CD4-positive, alpha-beta T cell treated with Interleukin-6 at 100 ng/mL for 8 hours (primary cell): ENCODE measurements at places on chromosomes 4 and X.

DNA sequence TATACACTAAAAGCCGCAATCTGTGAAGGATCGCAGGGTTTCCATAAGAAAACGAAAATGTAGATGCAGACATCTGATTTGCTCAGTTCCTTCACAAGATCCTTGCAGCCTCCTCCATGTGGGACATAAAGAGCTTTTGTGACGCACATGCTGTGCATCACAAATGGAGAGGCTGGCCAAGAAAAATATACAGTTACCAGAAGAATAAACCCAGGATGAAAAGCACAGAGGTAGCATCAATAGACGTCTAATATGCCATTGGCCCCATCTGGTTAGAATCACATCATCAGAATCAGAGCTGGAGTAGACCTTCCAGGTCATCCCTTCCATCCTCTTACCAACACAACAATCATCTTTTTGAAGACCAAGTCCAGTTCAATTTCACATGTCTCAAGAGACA is 517.4 kb downstream of the RAB28 start:
- no peak for DNase-seq

DNA sequence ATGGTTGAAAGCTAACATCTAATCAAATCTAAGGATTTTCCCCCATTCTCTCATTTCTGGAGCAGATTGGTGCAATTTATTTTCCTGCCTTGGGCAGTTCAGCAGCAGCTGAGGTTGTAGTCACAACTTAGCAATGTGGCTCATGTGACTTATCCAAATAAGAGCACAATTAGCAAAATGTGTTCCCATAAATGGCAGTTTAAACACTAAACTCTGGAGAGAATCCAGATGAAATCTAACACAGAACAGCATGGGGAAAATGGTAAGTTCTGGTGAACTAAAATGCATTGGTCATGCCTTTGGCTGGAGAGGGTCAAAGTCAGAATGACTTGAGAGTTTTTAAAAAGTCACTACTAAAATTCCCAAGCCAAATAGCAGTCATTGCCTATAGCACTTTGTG is 422.6 kb upstream of the DIPK2B start:
- DNase-seq: no peak

- DNase-seq: no peak
Measured at GRCh38 chr4:107392951-107393350, 327.1 kb downstream of the PAPSS1 start.

GRCh38 chrX:151225843-151226242 is 49.5 kb downstream of the GPR50 start:
- DNase-seq: no peak
